ENCODE measurements at places on chromosomes 3 and 15.

- no peak for DNase-seq
Measured at GRCh38 chr3:38468765-38469164, 15.1 kb downstream of the ACVR2B start.

GRCh38 chr15:91988071-91988470, 134.6 kb downstream of the SLCO3A1 start:
- DNase-seq: no peak

- DNase-seq: no peak
Measured at GRCh38 chr15:84844964-84845363, 27.8 kb downstream of the ALPK3 start.

DNA sequence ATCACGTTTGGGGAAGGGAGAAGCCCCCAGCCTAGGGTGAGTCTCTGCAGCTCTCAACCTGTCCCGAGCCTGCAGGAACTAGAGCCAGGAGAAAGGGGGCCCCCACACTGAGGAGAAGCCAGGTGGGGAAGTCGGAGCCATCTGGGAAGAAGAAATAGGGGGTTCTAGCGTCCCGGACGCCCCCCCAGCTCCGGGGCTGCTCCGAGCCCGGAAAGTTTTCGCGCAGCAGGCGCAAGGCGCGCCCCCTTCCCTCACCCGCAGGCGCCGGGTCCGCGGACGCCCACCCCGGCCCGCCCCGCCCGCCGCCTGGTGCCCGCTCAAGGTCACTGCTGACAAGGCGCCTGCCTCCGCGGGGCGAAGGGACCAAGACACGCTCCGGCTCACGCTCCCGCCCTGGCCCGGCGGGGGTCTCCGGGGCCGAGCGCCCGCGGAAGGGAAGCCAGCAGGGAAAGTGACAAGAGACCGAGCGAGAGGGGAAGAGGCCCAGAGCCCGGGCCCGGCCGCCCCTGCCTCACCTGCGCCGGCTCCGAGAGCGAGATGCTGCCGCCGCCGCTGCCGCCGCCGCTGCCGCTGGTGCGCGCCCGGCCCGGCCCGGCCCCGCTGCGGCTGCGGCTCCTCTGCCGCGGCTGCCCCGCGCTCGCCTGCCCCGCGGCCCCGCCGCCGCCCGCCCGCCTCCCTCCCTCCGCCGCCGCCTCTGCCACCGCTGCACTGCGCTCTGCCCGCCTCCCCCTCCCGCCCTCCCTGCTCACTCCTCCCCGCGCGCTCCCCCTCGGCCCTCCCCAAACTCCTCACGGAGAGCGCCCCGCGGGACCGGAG, 108.4 kb upstream of the SLC6A11 start:
- no peak for DNase-seq

DNA sequence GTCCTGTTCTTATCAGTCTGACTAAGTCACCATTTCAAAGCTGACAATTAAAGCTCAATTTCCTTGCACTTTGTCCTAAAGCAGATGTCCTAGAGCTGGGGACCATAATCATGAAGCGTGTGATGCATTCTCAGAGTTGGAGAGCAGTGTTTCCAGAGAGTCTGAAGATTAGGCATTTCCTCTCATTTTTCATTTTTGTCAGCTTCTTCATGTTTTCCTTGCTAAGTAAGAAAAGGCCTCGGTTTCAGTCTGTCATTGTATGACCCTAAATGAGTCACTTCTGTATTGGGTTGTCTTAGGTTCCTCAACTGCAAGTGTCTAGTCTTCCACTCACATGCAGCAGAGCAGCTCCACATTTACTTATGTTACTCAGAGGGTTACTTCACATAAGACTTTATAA, 257.2 kb upstream of the TPRG1 start:
- DNase-seq: no peak

- DNase-seq: no peak
Measured at GRCh38 chr3:168707900-168708299, 612.2 kb upstream of the GOLIM4 start.

Measured in stimulated activated CD8-positive, alpha-beta memory T cell treated with anti-CD3 and anti-CD28 coated beads, Interleukin-4, amount 100 ng/mL, for 4 hours (primary cell).